ENCODE measurements at places on chromosomes 2 and 18.

GRCh38 chr2:206392118-206392517 is 51.2 kb upstream of the ADAM23 start:
- no peak for DNase-seq

DNA sequence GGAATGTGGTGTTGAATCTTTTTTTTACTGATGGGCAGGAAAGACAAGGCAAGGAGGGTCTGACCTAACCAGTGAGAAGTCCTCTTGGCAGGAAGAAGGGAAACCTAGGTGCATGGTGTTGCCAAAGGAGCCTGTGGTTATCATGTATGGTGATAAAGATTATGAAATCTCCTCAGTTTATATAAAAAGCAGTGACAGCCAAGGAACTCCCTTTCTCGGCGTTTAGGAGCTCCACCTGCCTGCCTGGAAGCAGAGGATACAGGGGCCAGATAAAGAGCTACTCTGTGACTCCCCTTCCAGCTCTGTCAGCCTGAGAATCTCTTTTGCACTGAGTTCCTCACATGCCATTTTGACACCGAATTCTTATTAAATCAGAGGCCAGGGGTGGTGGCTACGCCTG is 26.1 kb downstream of the COLEC12 start:
- no peak for DNase-seq

- DNase-seq: no peak
Measured at GRCh38 chr18:71665131-71665530, 879.0 kb downstream of the CBLN2 start.

DNA sequence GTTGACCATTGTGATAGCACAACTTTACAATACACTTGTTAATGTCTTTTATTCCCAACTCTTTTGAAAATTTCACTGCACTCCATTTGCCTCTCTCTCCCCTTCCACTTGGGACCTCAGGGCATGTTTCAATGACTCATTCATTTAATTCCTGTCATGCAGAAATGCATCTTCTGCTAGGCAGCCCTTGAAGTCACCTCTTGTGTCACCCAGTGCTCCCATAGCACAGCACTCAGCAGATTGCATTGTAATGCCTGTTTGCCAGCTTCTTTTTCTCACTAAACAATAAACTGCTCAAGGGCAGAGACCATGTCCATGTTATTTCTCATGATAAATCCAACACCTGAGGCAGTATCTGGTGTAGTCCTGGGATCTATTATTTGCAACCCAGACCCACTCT is 85.9 kb upstream of the ACSL3 start:
- no peak for DNase-seq

DNA sequence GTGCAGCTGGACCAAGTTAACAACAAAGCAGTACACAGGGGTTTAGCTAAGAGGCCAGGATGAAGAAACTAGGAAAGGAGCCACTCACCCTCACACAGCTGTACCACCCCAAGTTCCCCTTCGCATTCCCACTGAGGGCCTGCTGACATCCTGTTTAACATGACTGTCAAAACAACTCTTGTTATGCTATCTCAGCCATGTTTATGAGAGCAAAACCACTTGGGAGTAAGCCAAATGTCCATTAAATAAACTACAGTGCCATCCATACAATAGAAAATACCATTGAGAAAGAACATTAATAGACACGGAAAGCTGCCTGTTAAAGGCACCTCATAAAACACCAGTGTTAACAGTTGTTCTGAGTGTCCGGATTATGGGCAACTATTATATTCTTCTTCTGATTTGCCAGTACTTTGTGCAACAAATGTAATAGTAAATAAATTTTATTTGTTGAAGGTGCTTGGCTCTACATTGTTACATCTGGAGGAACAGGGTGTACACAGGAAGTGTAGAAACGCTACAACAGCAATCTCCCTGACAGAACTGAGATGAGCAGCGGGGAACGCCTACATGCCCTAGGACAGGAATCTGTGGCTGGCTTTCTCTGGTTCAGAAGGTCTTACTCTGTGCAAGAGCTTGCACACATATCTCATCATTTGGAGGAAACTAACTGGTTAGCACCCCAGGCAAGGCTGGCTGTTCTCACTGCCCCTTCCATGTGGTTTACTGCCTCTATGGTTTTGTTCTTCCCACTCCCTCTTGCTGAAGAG is 85.6 kb downstream of the EHD3 start:
- no peak for DNase-seq

DNA sequence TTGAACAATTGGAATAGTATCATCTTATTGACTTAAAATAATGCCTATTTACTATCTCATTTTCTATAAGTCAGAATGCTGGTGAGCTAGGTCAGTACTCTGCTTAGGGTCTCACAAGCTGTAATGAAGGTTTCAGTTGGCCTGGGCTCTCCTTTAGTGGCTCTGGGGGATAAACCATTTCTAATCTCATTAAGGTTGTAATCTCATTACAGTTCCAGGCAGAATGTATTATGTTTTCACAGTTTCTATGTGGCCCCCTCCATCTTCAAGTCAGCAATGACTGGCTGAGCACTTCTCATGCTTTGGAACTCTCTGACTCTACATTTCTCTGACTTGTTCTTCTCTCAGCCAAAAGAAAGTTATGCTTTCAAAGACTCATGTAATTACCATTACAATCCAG is 163.1 kb downstream of the CCDC178 start:
- no peak for DNase-seq
